HCT116 (cell line): ENCODE measurements at places on chromosomes 4 and X. TPM values are rescaled to one million over a fixed set of nuclear protein-coding genes. Genes with fewer than 3 reads are reported as not detected.

The TXK gene
- 1.7 TPM for total RNA-seq

The ARX gene
- total RNA-seq: 0.22 TPM

The ERCC6L gene
- 12.5 TPM for total RNA-seq

The WDR17 gene
- 0.20 TPM for total RNA-seq

The PPP2R2C gene
- total RNA-seq: 32.9 TPM

The CD38 gene
- total RNA-seq: not detected
